Right ventricle myocardium superior (tissue), 1 donor: ENCODE measurements at places on chromosomes 7 and 10.

GRCh38 chr10:34547291-34547690 is 267.8 kb downstream of the PARD3 start:
- no peak for DNase-seq

DNA sequence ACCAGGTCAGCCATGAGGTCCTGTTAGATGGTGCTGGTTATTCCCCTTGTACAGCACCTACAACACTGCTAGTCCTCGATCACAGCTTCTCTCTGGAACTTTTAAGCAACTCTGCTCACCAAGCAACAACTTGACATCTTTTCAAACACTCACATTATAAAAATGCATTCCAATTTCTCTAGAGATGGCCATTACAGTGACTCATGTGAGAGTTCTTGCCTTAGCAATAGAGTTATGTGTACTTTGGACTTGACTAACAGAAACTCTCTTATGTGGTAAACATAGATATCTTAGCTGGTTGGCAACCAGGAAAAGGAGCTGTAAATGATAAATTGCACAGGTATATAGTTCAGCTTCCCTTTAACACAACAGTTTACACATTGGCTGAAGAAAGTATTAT is 122.2 kb downstream of the PDE1C start:
- no peak for DNase-seq

GRCh38 chr10:87546210-87546609 is 41.5 kb downstream of the MINPP1 start:
- DNase-seq = no peak

DNA sequence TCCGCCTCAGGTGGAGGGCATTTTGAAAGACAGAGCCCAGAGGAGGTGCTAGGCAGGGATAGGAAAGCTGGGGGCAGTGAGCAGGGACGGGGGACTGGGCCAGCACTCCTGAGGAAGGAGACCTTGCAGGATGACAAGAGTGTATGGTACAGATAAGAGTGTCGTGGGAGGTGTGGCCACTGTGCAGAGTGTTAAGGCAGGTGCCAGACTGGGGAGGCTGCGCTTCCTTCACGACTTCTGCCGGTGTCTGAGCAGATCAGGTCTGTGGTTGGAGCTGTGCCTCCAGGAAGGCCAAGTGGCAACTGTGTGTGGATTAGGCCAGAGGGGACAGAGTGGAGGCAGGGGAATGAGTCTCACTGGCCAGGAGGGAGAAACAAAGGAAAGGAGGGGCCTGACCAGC is 161.7 kb downstream of the HIBADH start:
- DNase-seq = no peak

- no peak for DNase-seq
Measured at GRCh38 chr10:130689743-130690626, 553.8 kb downstream of the GLRX3 start.

DNA sequence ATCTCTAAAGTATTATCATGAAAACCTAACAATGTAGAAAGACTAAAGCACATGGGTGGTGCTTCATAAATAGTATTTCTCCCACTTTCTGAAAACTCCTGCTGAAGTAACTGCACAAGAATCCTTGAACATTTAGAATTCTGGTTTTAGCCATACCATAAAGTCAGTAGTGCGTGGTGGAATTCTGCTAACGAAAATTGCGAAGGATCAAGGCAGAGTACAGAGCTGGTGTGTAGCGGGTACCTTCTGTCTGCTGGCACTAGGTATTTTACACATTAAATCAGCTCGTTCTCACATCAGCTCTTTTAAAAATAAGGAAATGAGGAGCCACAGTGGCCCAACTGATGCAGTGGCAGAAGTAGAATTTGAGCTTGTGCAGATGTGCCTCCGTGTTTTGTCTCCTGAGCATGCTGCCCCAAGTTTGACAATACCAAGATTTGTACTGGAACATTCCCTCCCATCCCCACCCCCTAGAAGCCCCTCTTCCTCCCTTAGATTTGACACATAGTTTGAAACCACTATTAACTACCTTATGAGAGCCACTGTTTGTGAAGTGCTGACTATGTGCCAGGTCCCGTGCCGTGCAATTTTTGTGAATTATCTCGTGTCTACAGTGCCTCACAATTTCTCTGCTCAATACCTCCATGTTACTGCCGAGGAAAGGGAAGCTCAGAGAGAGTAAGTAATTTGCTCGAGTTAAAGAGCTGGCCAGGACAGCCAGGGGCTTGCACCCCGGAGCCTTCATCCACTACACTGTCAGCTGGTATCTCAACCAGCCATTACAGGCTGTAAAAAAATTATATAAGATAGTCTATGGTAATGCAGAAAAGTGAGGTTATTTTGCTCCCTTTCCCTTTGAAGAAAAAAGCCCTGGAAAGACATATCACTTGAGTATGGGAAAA is 66.9 kb downstream of the EGFR start:
- DNase-seq = no peak

GRCh38 chr10:124088915-124089314 is 4.5 kb downstream of the CHST15 start:
- DNase-seq = no peak
